ENCODE measurements at places on chromosomes 2 and 18. TPM values are rescaled to one million over a fixed set of nuclear protein-coding genes. Genes with fewer than 3 reads are reported as not detected.
A peak's percentile ranks its signal among the peaks of the same experiment; 100 is the strongest.

MROH2A gene
- total RNA-seq: not detected

TYW5 gene
- total RNA-seq: 3.6 TPM

IL1R2 gene
- 0.13 TPM for total RNA-seq

AMER3 gene
- not detected for total RNA-seq

SANBR gene
- total RNA-seq: 4.9 TPM

FOXD4L1 gene
- total RNA-seq: 0.20 TPM

PCARE gene
- total RNA-seq: not detected

TEKT4 gene
- 0.58 TPM for total RNA-seq

IL1F10 gene
- not detected for total RNA-seq

DNA sequence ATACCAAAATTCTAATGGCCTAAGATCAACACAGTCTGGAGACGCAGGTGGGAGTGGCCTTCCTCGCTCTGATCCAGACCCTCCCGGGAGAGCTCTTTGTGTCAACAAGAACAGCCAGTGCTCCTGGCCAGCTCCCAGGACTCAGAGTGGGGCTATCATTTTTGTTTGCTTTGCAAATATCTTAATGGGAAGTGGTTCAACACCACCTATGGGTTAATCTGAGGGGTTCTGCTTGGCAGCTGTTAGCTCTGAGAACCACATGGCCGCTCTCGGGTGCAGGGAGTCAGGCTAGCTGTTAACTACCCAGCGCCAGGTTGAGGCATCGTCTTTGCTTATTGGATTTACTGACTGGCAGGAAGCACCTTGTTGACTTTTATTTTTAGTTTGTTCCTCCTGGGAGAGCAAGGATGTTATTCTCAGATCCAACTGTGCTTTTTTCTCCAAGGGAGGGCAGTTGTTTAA, 184.8 kb upstream of the SP5 start:
- no peak for DNase-seq

DNA sequence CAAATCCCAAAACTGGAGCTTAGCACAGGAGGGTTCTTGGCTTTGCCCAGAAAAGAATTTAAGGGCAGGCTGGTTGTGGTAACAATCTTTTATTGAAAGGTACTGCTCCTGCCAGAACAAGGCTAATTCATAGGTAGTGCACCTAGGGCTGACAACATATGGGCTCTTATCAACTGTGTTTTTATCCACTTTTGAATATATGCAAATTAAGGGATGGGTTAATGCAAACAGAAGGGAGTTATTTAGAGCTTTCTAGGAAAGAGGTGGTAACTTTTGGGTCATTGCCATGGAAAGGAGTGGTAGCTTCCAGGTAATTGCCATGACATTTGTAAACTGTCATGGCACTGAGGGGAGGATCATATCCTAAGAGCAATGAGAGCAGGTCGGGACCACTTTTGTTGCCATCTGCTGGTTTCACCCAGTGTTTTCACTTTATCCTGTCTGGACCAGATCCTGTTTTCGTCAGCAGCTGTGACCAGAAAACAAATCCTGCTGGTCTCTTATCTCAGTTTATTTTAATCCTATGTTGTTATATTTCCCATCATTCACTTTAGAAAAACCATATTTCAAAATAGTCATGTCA, 981 bp downstream of the C2orf66 start:
- peak; percentile 11 for DNase-seq

DNA sequence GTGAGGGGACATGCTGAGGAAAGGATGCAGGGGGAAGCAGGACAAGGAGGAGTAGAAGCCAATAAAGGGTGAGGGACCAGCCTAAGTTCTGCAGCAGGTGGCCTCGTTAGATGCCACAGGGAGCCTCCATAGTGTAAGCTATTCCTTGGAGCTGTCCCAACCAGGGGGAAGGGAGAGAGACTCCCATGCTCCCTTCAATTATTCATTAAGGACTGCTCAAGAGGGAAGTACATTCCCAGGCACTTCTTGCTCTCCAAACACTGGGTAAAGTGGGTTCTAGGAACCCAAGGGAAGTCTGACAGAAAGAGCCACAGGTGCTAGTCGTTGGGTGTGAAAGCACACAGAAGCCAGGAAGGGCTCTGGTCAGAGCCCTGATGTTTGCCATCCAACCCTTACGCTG, 193.7 kb downstream of the SLC39A10 start:
- no peak for DNase-seq

- no peak for DNase-seq
Measured at GRCh38 chr2:18777250-18777812, 188.0 kb upstream of the NT5C1B start.

DNA sequence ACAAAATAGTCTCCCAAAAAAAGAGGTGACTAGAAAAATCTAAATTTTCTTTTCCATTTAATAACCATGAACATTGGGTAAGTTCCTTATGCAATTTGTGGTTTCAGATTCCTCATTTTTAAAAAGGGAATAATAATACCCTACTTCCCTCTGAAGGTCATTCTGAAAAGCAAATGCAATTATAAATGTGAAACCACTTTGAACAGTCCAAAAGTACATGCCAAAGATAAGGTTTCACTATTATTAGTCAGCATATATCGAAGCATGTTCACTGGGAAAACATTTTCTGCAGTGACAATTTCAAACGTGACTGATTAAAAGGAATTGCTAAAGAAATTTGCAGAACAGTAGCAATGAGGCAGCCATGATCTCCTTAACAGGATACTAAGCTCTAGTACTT, 100.1 kb upstream of the RNF152 start:
- no peak for DNase-seq

DNA sequence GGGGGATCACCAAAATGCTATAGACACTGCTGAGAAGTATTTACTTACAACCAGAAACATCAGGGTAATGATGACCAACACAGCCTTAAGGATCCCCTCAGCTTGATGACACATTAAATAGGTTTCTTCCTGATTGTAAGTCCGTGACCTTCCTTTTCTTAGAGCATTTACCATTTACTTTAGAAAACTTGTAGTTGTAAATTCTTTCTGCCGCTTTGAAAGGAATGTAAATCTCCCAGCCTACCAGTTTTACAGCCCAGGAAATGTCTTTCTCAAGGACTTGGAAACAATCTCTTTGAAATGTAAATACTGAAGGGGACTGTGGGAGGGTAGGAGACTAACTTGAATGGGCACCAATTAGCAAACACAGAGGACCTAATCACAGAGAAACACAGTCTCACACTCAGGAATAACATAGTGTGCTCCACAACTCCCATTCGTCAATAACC, 278.6 kb downstream of the DSC3 start:
- DNase-seq: no peak

DNA sequence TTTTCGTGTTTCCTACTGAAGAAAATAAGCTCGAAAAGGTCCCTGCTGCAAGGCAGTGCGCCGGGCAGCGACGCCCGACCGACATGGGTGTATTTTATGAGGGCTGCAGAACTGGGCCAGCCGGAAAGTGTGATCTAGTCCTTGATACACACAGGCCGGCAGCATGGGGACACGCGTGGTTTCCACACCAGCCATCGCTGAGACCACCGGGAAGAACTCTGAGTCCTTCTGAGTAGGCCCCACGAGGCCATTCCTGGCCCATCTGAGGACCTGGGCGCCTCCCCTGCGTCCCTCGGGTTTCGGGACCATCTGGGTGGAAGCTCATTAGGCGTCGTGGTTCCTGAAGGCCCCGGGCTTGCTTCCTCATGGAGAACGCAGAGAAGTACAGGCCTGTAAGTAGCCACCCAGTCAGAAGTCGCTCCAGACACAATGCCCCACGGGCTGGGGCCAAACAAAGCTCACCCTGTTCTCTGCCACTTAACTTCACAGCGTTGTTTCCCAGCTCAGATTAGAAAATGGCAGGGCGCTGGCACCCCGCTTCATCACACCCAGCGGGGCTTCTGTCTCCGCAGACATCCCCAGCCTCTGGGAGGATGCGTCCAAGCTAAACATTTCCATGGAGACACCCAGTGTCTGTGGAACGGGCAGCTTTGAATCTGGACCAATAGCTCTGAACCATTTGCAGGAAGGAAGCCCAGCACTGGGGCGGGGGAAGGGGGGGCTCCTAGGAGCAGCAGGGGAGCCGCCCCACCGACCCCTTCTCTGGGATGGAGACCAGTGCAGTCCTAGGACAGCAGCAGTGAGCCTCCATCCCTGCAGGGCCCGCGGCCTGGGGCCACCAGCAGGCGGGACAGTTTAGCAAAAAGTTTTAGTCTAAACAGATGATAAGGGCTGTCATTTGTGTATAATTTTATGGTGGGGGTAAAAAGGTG, 2.4 kb downstream of the NFATC1 start:
- DNase-seq: no peak

- no peak for DNase-seq
Measured at GRCh38 chr2:47054036-47054555, 101.0 kb downstream of the STPG4 start.

GRCh38 chr2:234241656-234242458, 191.4 kb downstream of the SPP2 start:
- DNase-seq: no peak

- DNase-seq: no peak
Measured at GRCh38 chr2:127401757-127402695, 14.3 kb upstream of the MAP3K2 start.

GRCh38 chr2:128259585-128259984, 59.1 kb downstream of the HS6ST1 start:
- DNase-seq: no peak

DNA sequence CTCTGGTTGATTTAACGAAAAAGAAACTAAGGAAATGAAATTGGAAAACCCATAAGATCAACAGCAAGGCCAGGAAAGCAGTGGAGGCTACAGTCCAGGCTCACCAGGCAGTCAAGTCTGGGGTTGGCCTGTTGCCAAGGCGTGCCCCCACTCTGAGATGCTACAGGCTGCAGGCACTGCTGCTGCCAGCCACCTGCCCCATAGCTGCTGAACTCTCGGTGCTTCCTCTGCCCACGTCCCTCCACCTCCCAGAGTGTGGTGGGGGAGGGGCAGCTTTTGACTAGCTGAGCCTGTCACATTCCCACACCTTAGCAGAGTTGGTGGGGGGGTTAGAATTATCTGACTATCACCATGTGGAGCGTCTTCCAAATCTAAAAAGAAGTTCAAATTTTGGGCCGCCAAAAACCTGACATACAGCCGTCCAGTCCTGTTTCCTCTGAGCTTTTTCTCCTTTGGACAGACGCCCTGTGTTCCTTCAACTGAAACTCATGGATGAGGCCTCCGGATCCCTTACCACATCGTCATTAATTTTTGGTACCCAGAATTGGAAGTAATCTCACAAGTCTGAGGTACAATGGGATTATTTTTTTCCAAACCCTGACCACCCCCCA, 3.9 kb upstream of the SH3RF3 start:
- DNase-seq: no peak

- DNase-seq: peak; percentile 19
Measured at GRCh38 chr2:177489719-177490301, 97.2 kb downstream of the AGPS start.

DNA sequence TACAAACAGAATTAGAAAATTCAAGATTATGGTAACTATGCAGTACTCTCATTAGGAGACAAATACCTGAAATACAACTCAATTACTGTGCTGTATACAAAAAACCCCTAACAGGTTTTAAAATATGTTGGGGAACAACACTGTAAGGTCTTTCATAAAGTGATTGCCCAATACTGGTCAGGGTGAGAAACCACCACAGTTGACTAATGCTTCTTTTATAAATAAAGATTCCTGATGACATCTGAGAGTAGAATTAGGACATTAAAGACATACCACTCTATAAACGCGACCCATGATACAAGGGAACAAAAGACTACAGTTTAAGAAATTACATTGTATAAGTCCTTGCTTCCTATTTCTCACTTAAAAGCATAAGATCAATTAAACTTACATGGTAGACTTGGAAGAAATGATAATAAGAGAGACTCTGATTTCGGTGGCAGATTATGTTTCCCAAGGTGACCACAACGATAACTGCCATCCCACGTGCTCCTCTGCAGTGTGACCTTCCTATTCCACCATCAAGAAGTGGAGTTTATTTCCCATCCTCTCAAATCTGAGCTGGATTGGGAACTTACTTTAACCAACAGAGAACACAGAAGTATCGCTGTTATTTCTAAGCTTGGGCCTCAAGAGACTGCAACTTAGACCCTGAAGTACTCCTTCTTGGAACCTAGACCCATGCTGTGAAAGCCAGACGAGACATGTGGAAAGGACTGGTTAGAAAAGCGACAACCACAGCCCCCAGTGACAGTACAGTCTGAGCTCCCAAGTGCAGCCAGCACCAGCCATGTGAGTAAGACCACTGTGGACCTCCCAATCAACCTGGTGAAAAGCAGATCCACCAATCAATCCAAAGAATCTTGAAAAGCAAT, 52.3 kb downstream of the ZNF521 start:
- no peak for DNase-seq

GRCh38 chr18:78868330-78869316, 111.0 kb upstream of the SALL3 start:
- DNase-seq: no peak

GRCh38 chr2:235626658-235627057, 132.8 kb downstream of the AGAP1 start:
- DNase-seq: no peak

DNA sequence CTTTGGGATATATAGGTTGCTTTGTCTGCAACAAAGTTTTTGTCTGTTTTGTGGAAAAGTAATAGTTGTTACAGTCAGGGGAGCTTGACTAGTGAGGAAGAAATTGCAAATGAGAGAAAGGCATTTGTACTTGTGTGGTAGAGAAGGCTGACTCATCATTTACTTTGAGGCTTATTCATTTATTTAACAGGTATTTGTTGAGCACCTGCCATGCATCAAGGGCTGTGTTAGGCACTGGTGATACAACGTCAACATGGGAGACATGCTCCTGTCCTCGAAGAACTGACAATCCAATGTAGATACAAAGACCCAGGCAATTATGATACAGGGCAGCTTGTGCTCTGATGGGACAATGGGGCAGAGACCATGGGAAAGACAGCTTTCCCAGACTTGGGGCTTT, 79.5 kb downstream of the UPP2 start:
- no peak for DNase-seq

DNA sequence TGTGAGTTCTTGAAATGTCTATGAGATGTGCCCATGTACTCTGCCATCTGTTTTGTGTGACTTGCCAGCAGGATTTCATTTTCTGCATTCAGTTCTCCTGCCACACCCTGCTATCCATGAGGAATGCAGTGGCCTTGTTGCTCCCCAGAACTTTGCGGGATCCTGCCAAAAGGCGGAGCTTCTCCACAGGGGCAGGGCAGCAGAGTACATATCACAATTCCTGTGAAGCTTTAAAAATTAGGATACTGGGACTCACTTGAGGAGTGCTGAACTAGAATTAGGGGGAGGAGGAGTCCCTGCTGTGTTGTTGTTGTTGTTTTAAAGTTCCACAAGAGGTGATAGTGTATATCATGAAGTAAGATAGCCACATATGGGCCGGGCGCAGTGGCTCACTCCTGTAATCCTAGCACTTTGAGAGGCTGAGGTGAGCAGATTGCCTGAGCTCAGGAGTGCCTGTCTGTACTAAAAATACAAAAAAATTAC, 76.4 kb downstream of the TANC1 start:
- DNase-seq: no peak

DNA sequence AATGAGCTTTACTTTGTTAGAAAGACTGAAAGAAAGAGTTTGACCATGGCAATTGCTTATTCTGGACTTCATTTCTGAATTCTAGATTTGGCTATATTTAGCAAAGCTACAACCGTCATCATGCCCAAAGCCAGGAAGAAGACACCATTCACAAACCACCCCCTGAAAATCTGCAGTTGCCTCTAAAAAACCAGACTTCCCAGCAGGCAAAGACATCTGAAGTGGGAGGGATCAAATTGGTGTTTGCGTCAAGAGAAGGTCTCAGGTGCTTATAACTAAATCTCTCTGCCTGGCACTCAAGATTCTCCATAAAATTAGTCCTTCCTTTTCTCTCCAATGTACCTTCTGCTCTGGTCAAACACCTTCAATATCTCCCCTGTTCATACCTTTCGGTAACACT, 5.6 kb downstream of the AAK1 start:
- DNase-seq: no peak
